Caco-2 (cell line): ENCODE measurements at places on chromosomes 3 and 15. TPM values are rescaled to one million over a fixed set of nuclear protein-coding genes. Genes with fewer than 3 reads are reported as not detected.
A peak's percentile ranks its signal among the peaks of the same experiment; 100 is the strongest.

- no peak for DNase-seq
These were observed 34.3 kb upstream of the LRTM1 start for GRCh38 chr3:54962200-54962599.

- no peak for DNase-seq
These were observed 211.2 kb downstream of the SHQ1 start for GRCh38 chr3:72636969-72637597.

DNA sequence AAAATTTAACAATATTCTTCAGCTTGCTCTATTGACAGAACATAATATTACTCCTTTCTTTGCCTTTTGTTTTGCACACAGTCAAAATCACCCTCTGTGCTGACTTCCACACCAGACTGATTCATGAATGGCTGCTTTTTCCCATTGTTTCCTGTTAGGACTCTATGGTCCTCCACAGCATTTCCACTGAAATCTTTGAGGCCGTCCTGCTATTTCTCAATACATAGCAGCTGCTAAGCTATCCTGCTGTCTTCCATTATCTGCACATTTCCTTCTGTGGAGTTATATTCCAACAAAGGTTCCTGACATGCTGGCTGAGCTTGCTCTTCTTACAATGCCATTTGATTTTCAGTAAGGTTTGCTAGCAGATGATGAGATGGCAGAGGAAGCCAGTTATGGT is 153.3 kb downstream of the EPHA3 start:
- DNase-seq: no peak

GRCh38 chr3:98769448-98769847 is 6.3 kb downstream of the ST3GAL6 start:
- no peak for DNase-seq

DNA sequence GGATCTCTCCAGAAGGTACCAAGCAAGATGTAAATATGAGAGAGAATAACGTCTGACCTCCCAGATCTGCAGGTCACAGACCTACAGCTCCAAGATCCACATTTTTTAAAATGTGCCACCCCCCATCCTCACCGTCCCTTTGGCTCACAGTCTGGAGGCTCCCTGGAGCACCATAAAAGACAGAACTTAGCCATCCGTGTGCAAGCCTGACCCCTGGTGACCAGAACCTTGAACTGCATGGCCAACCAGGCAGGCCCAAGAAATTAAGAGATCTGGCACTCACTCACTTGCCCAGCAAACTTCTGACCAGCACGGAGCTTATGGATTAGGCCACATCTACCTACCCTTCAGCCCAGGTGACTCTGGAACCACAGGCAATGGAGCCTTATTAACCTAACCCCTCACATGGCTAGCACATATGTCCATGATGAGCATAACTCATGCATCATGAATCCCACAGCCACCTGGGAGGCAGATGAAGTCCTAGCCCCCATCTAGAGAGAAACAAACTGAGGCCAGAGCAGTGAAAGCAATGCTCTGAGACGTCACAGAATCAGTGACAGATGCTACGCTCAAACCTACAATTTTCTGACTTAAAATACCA is 275.3 kb downstream of the UACA start:
- peak; percentile 58 for DNase-seq

DNA sequence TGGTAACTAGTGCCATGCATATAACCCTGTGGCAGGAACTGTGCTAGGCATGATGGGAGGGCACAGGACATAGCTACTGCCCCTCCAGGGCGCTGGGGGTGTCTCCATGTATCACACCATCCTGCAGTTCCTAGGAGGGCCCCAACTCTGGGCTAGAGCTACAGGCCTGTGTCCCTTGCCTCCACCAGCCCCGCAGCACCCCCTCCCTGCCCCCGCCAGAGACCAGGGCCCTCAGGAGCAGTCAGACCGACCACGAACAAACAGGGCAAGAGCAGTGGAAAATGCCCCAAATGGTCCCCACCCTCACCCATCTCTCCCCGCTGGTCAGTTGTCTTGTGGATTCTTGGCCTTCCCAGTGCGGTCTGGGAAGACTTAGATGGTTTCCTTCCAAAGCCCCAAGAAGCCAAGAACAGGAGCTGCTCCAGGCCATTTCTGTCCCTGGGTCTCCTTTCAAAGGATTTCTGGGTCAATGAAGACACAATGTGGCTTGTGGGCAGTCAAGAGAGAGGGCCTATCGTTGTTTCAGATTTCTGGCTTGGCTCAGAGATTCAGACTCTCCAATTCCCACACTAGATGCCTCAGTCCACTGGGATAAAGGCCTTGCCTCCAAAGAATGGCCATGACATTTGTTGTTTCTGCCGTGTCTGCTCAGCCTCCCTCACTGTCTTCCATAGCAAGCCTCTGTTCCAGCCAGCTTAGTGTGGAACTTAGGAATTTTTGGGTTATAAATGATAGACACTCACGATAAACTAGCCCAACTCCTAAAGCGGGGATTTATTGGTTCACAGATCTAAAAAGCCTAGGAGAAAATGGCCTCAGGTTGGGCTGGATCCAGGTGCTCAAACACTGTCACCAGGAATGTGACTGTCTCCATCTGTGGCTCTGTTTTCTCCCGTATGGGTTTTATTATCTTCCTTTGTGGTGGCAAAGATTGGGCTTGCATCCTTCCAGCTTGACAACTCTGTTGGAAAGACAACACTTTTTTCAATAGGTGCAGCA is 80.6 kb downstream of the LSM3 start:
- no peak for DNase-seq

- no peak for DNase-seq
These were observed 14.0 kb downstream of the UBR1 start for GRCh38 chr15:43091859-43092258.

GRCh38 chr15:34188711-34189110 is 21.2 kb downstream of the KATNBL1 start:
- DNase-seq: no peak

DNA sequence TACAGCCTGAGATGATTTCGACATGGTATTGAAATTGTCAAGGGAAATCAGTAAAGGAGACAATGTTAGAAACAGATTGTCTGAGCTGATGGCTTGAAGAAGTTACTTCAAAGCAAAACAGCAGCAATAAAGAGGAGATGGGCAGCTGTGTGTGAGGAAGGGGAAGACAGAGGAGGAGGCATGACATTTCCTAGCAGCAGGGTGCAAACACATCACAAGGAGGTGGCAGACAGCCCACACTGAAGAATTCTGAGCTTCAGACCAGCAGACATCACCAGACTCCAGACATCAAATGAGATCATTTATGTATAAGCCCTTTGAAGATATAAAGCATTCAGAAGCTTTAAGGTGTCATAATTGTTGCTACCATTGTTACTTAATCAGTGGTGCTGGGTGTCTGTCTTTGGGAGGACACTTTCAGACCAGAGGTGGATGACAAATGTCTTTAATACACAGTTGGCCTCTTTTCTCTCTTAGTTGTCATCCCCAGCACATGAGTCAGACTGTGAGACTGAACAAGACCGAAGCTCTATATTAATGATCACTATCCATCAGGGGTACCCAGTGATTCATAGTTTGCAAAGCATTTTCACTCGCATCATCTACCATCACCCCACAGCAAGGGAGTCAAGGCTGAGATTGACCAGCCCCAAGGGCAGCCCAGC is 203.9 kb downstream of the MINAR1 start:
- DNase-seq: no peak

DNA sequence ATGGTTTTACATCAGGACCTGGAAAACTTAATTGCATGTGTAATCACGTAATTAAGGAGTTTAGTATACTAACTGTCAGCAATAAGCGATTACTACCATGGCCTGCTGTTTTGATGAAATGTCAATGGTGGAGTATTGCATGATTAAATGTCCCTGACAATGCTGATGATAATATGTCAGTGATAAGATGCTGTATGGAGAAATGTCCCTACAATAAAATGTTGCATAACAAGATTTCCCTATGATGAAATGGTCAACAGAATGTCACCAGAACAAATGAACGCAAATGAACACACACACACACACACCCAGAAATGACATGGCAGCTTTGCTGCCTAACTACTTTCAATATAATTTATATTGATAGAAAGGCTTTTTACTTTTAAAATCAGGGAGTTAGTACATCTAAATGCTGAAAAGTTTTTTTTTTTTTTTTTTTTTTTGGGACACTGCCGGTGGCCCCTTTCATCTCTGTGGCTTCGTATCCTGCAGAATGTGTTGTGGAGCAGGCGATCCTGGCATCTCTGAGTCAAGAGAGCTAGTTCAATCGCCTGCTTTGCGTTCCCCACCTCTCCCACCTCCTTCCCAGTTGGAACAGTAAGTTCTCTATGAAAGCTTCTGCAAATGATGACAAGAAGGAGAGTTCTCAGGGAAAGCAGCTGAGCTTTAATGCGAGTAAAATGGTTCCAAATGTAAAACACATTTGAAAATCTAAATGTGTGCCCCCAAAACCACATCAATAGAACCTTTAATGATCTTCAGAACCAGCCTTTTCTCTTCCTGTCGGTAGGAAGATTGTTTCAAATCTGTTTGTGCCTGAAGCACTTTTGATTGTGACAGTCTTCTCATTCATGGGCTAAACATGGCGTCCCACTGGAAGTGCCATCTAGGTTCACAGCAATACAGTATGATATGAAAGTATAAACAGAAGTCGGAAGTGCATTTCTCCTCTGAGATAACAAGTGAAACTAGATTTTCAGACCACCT is 170.1 kb upstream of the GBE1 start:
- no peak for DNase-seq

DNA sequence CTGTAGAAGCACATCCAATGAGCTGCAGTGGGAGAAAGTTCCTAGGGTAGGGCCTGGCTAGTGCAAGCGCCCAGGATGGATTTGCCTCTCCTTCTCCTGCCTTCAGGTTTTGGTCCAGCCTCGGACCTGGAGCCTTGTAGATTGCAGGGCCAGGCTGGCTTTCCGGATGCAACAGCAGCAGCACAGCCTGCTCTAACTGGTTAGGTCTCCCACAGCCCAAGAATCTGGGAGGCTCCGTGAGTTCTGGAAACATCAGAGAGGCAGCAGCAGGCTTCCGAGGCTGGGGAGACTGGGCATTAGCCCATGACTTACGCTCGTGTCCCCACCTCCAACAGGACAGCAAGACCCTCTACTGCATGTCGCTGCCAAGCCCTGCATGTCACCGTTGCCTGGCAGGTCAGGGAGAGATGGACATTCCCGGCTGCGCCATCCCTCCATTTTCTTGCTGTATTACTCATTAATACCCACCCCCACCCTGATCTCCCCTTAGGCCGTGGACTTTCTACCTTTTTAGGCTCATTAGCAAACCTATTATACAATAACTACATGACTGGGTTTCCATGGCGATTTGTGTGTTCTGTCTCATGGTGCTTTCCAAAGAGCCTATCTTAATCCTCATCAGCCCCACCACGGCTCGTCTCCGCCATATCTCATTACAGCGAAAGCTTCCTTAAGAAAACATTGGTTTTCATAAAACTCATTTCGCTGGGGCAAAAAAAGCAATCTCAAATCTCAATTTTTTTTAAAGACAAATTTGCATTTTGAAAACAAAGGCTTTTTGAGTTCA is 40.9 kb upstream of the RGMA start:
- DNase-seq: no peak

GRCh38 chr15:101320501-101321052 is 25.5 kb upstream of the SNRPA1 start:
- no peak for DNase-seq

- DNase-seq: no peak
These were observed 353.3 kb downstream of the LPP start for GRCh38 chr3:188507244-188507720.

DNA sequence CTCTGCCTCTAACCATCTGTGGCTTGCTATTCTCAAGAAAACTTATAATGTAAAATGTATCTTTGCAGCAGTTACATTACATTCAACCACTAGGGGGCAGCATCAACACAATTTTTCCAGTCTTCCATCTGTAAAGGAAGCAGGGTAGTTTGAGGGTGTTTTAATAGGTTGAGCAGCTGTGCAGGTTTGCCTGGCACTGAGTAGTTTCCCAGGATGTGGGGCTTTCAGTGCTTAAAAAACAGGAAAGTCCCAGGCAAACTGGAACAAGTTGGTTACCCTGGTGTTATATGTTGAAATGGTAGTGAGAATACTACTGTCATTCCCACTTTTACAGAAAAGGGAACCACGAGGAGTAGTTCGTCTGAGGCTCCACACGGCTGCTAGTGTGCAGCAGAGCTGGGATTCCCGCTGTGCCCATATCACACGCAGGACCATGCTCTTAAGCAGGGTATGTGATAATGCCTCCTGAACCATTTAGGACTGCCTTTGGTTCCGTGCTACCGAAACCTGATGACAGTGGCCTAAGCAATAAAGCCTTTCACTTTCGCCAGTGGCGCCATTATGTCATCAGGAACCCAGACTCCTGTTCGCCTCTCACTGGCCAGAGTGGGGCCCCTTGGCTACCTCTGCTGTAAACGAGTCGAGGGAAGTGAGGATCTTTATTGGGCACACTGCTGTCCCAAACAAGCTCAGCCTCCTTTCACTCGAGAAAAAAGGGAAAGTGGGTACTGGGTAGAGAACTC is 64.7 kb upstream of the ZBTB38 start:
- peak; percentile 77 for DNase-seq

DNA sequence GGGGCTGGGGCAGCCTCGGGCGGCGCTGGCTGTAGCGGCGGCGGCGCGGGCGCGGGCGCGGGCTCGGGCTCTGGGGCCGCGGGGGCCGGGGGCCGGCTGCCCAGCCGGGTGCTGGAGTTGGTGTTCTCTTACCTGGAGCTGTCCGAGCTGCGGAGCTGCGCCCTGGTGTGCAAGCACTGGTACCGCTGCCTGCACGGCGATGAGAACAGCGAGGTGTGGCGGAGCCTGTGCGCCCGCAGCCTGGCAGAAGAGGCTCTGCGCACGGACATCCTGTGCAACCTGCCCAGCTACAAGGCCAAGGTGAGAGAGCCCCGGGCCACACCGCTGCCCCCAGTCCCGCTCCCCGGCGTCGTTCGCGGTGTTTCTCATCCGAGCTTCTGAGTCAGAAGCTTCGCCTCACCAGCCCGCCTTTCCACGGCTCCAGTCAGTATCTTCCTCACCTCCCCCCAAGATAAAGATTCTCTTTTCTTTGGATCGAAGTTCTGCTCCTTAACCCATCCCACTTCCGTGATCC is 600 bp downstream of the FBXO45 start:
- peak; percentile 52 for DNase-seq

GRCh38 chr3:196193736-196194541 is 17.3 kb downstream of the ZDHHC19 start:
- no peak for DNase-seq

DNA sequence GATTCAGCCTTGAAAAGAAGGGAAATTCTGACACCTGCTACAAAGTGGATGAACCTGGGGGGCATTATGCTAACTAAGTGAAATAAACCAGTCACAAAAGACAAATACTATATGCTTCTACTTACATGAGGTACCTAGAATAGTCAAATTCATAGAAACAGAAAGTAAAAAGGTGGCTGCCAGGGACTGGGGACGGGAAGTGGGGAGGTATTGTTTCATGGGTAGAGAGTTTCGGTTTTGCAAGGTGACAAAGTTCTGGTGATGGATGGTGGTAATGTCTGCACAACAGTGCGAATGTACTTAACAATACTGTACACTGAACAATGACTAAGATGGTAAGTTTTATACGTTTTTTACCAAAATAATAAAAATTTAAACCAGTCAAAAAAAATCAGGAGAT is 4.8 kb downstream of the IDH2 start:
- no peak for DNase-seq

Gene SEMA3G
- 0.28 and 0.32 TPM in 2 replicates for total RNA-seq

Gene THSD4
- 0.29 and 0.44 TPM in 2 replicates for total RNA-seq

Gene SERINC4
- total RNA-seq: 0.21 and 0.23 TPM in 2 replicates

Gene FAM131A
- 6.1 and 6.7 TPM in 2 replicates for total RNA-seq
